ENCODE measurements at places on chromosomes 12 and 14.

DNA sequence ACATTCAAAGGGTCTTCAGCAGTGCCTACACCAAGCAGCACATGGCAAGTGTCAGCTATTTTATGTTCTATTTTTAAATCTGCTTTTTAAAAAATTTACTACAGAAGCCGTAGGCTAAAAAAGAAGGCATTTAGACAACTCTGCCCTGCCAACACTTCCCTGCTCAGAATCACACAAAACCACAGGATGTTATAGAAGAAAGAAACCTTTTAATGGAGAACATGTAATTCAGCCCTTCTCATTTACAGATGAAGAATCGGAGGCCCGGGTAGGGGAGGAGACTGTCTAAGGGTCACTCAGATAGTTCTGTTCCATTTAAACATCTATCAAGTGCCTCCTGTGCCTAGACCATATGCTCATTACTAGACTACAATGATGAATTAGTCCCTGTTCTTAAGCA, 171.8 kb upstream of the NTF3 start:
- DNase-seq, result no peak

DNA sequence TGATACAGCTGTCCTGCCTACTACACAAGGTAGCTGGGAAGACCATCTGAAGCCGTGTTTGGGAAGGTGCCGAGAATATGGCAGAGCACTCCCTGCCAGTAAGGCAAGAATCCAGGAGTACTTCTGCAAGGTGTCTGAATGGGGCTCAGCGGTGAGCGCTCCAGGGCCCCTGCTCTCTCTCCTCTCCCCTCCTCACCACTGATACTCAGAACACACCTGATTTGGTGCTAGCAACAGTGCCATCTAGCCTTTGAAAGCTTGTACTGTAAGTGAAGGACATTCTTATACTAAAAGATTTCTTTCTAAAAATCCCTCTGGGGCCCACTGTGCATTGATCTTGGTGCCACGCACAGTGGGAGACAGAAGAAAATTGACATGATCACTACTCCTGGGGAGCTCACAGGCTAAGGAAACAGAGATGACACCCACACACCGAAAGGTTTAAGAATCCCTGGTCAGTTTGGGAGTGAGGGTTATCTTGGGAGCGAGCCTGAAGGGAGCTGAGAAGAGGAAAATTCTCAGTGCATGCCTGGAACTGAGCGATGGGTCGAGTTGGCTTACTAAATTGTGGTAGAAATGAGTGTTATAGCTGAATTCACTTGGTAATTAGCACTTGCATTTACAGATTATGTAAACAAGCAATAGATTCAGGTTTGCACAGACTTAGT, 216.9 kb downstream of the NTF3 start:
- DNase-seq, result peak; percentile 48

DNA sequence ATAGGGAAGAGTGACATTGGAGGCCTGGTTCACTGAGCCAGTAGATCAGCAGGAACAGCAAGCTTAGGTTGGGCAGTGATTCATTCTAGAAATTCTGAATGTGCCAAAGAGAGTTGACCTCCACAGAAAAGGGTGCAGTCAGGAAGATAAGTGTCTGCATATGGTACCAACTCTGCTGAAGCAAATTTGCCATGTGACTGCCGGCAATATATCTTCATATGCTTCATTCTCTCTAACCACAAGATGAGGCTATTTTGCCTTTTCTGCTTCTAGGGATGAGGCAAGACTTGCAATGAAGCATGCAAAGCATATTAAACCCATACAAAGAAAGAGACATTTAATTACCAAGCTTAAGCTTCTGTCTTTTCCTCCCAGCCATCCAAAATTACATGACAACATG, 13.6 kb downstream of the CCDC198 start:
- DNase-seq, result no peak

DNA sequence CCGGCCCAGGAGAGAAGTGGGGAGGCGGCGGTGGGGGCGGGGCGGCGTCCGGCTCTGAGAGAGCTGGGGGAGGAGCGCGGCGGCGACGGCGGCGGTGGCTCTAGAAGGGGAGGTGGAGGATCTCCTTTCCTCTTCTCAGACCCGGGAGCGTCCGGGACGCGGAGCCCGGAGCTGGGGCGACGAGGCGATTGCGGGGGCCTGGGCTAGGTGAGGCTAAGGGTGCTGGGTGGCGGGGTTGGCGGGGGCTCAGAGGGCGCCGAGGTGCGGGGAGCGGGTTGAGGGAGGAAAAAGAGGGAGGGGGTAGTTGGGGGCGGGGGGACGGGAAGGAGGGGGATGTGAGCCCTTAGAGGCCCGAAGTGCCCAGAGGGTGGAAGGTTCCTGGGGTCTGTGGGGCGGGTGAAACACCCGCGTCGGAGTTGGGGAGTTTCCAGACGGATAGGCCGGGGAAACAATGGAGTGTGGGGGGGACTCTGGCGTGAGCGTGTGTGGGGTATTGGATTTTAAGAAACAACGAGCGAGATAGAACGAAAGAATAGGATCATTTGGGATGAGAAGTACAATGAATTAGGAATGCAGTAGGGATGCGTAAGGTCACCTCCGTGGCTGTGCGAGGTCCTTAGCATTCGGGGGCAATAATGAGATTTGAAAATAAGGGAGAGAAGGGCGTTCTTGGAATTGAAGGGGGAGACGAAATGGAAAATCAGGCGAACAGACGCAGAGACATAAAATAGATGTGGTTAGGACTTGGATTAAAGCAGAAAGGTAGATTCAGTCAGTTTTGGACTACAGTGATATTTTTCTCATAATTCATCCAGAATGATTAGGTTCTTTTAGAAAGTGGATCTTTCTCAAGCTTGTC, at the start of gene SPATS2:
Gene SPATS2, plus strand, starts transcription at position 82 of the 859 bp plus-strand sequence. CDS start 93,551 bp downstream, outside the sequence.
- DNase-seq, result peak; percentile 99

DNA sequence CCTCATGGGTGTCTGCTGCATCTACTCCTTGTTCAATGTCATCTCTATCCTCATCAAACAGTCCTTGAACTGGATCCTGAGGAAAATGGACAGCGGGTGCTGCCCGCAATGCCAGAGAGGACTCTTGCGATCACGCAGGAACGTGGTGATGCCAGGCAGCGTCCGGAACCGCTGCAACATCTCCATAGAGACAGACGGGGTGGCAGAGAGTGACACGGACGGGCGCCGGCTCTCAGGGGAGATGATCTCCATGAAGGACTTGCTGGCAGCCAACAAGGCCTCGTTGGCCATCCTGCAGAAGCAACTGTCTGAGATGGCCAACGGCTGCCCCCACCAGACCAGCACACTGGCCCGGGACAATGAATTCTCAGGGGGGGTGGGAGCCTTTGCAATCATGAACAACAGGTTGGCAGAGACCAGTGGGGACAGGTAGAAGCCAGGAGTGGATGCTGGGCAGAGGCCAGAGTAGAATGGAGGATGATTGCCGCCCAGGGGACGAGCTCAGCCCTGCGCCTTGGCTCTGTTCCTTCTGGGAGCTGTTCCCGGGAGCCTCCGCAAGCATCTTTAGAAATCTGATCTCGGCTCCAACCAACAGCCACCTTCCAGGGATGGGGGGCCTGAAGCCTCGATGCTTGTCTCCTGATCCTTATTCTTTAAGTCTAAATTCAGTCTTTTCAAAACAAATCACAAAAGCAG, 71.6 kb upstream of the PSMC1 start:
- peak; percentile 22 for DNase-seq

Measured in WTC11 (cell line).